ENCODE measurements at places on chromosomes 3 and 15. TPM values are rescaled to one million over a fixed set of nuclear protein-coding genes. Genes with fewer than 3 reads are reported as not detected.

Gene PAK6
- 10.1 TPM for total RNA-seq

Gene MESP1
- 7.4 TPM for total RNA-seq

Gene RPL35A
- total RNA-seq = 718 TPM

Gene CNOT10
- total RNA-seq = 17.9 TPM

Gene SLC24A5
- total RNA-seq = not detected

Gene CYP1A2
- total RNA-seq = not detected

Gene VILL
- 4.4 TPM for total RNA-seq

Gene LTK
- total RNA-seq = 1.5 TPM

Data from Right ventricle myocardium inferior (tissue), 1 donor.